ENCODE measurements at places on chromosomes 3 and 15. TPM values are rescaled to one million over a fixed set of nuclear protein-coding genes. Genes with fewer than 3 reads are reported as not detected.

SLC2A2 gene
- not detected for polyA plus RNA-seq

IMPDH2 gene
- polyA plus RNA-seq, result 363 TPM

RTP3 gene
- polyA plus RNA-seq, result 0.06 TPM

SEMA6D gene
- polyA plus RNA-seq, result 2.5 TPM

NUTM1 gene
- polyA plus RNA-seq, result 0.39 TPM

CLDN16 gene
- 0.02 TPM for polyA plus RNA-seq

IL20RB gene
- 1.8 TPM for polyA plus RNA-seq

MRPL47 gene
- polyA plus RNA-seq, result 26.1 TPM

MFN1 gene
- 5.7 TPM for polyA plus RNA-seq

OIP5 gene
- polyA plus RNA-seq, result 41.7 TPM

RBP2 gene
- not detected for polyA plus RNA-seq

POPDC2 gene
- 1.2 TPM for polyA plus RNA-seq

CHRM5 gene
- not detected for polyA plus RNA-seq

HACL1 gene
- polyA plus RNA-seq, result 24.2 TPM

SOX2 gene
- 170 TPM for polyA plus RNA-seq

PDCD7 gene
- polyA plus RNA-seq, result 11.5 TPM

ZNF621 gene
- 9.4 TPM for polyA plus RNA-seq

SPINK8 gene
- polyA plus RNA-seq, result not detected

PTH1R gene
- polyA plus RNA-seq, result 0.57 TPM

LSAMP gene
- 2.0 TPM for polyA plus RNA-seq

C2CD4A gene
- not detected for polyA plus RNA-seq

POLQ gene
- 2.5 TPM for polyA plus RNA-seq

GUCA1C gene
- polyA plus RNA-seq, result not detected

NR1I2 gene
- 2.6 TPM for polyA plus RNA-seq

SNX22 gene
- 7.5 TPM for polyA plus RNA-seq

XCR1 gene
- polyA plus RNA-seq, result 0.19 TPM

SERPINI2 gene
- polyA plus RNA-seq, result not detected

TGM4 gene
- 0.02 TPM for polyA plus RNA-seq

BNC1 gene
- polyA plus RNA-seq, result 0.53 TPM

TRIM42 gene
- not detected for polyA plus RNA-seq

TEX264 gene
- polyA plus RNA-seq, result 35.6 TPM

RGMA gene
- polyA plus RNA-seq, result 49.3 TPM

GOLGA6B gene
- 0.06 TPM for polyA plus RNA-seq

STX19 gene
- polyA plus RNA-seq, result not detected

MEGF11 gene
- polyA plus RNA-seq, result 5.9 TPM

Data from H1 (cell line).